ENCODE measurements at places on chromosomes 7 and 10.

DNA sequence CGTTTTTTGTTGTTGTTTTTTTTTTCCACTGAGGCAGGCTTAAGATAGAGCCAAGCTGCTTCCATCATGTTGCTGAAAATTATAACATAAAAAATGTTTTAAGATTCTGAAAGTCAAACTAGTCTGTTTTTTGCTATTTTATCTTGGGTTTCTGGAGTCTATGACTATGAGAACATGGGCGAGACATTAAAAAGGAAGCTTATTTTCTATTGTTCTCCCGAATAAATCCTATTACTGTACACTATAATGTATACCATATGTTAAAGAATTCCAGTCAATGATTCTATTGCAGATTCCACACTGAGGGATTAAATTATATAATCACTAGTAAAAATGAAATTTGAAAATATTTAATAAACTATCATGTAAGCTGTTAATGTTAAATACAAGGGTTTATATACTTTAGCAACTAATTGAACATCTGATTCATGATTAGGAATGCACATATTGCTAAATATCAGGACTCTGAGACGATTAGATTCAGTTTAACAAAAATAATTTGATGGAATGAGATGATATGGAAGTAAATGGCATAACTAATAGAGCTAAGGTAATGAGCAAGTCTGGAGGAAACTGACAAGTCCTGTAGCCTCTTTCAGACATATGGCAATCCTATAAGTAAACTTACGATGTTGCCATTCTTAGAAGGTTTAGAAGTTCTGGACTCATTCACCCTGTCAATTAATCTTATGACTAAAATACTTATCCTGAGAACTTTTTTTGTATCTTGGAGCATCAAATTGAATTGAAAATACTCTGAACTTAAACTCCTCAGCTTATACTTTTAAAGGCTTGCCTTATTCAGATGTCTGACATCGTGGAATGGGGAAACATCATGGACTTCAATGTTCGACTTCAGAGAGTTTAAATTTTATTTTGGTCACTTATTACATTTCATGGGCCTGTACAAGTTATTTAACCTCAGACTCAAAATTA, 294.8 kb upstream of the DGKB start:
- no peak for DNase-seq

GRCh38 chr7:43460733-43461348, 122.1 kb upstream of the STK17A start:
- DNase-seq = no peak

DNA sequence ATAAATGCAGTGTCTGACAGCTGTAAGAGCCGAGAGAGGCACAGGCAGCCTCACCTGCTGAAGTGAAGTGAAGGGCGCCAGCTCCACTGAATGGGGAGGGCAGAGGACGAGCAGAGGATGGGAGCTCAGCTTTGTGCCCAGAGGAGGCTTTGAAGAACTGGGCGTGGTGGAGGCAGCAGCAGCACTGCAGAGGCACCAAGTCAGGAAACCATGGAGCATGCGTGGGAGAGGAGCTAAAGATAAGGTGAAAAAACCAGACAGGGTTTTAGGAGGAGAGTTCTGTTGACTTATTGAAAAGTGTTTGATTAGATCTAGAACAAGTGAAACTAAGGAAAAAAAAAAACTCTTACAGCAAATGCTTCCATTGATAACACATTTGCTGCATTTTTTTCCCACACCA, 216.4 kb downstream of the CXCL12 start:
- no peak for DNase-seq

- DNase-seq = no peak
Observed at GRCh38 chr7:26295015-26295414, 3.4 kb downstream of the SNX10 start.

DNA sequence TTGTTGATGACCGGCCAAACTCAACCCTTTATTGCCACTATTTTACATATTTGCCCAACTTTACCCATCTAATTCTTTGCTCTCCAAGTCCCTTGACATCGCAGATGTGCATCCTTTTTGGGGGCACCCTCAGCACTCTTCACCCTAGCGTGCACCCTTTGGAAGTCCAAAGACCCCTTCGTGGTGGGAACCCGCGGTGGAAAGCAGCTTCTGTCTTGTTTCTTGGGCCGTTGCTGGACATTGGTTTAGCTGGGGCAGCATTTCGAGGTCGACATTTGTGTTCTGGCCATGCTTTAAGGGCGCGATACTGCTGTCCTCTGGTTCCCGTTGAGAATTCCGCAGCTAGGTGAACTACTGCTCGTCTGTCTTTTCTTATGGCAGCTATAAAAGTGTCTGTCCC, 326 bp upstream of the PAPOLB start:
- DNase-seq = no peak

DNA sequence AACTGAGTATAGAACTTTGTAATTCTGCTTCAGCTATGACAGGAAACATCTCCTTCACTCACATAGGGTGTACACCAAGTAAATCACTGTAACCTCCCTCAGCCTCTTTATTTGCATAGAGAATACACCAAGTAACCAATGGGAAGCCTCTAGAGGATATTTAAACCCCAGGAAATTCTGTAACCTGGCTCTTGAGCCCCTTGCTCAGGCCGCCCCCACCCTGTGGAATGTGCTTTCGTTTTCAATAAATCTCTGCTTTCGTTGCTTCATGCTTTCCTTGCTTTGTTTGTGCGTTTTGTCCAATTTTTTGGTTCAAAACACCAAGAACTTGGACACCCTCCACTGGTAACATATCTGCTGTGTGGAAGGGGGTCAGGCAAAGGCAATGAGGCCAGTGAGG, 60.2 kb downstream of the CLRN3 start:
- DNase-seq = no peak

GRCh38 chr10:120538091-120538490, 81.1 kb downstream of the PLPP4 start:
- DNase-seq = no peak
